Tracheal epithelial cell (primary cell): ENCODE measurements at places on chromosomes 6 and 20. TPM values are rescaled to one million over a fixed set of nuclear protein-coding genes. Genes with fewer than 3 reads are reported as not detected.

FUT9 gene
- total RNA-seq: not detected in 2 replicates

TPBG gene
- 122 and 221 TPM in 2 replicates for total RNA-seq

IMPG1 gene
- not detected in 2 replicates for total RNA-seq

DEFB128 gene
- total RNA-seq: not detected in 2 replicates

RGS17 gene
- total RNA-seq: 3.4 and 3.6 TPM in 2 replicates

MED20 gene
- total RNA-seq: 21.0 and 42.0 TPM in 2 replicates

STAU1 gene
- total RNA-seq: 37.1 and 48.0 TPM in 2 replicates

LY6G6F gene
- not detected in 2 replicates for total RNA-seq

ALDH8A1 gene
- 0.21 and 0.24 TPM in 2 replicates for total RNA-seq

OR2J2 gene
- not detected in 2 replicates for total RNA-seq

GHRH gene
- total RNA-seq: not detected in 2 replicates

TCF15 gene
- total RNA-seq: not detected in 2 replicates

PMEPA1 gene
- 86.0 and 89.7 TPM in 2 replicates for total RNA-seq

BHLHE23 gene
- not detected in 2 replicates for total RNA-seq

HTR1B gene
- 0.24 TPM in 1 of 2 replicates, not detected in the other for total RNA-seq

CYP24A1 gene
- total RNA-seq: 15.2 and 17.5 TPM in 2 replicates

E2F1 gene
- total RNA-seq: 0.43 and 2.2 TPM in 2 replicates

CCM2L gene
- under 0.01 TPM in 1 of 2 replicates, not detected in the other for total RNA-seq

SLC26A8 gene
- total RNA-seq: not detected in 2 replicates

PROKR2 gene
- not detected in 2 replicates for total RNA-seq

ZNF165 gene
- 2.3 and 4.3 TPM in 2 replicates for total RNA-seq

HLA-DQA2 gene
- total RNA-seq: not detected in 2 replicates

IL20RA gene
- total RNA-seq: 2.9 and 17.1 TPM in 2 replicates

MACROD2 gene
- total RNA-seq: 0.64 and 1.7 TPM in 2 replicates

TRIM40 gene
- total RNA-seq: not detected in 2 replicates

ANKEF1 gene
- 2.9 and 6.6 TPM in 2 replicates for total RNA-seq

TAGAP gene
- under 0.01 TPM in 1 of 2 replicates, not detected in the other for total RNA-seq

CNR1 gene
- total RNA-seq: 0.72 TPM in 1 of 2 replicates, not detected in the other

TBX18 gene
- total RNA-seq: 0.21 and 0.96 TPM in 2 replicates

PRPH2 gene
- total RNA-seq: not detected in 2 replicates

LPA gene
- 0.24 TPM in 1 of 2 replicates, not detected in the other for total RNA-seq

EGFL8 gene
- 0.24 TPM in 1 of 2 replicates, not detected in the other for total RNA-seq

LST1 gene
- total RNA-seq: not detected in 2 replicates

WFDC5 gene
- 2.4 TPM in 1 of 2 replicates, not detected in the other for total RNA-seq

RAMACL gene
- total RNA-seq: 0.21 and 0.72 TPM in 2 replicates

C6orf163 gene
- total RNA-seq: 1.4 TPM in 1 of 2 replicates, not detected in the other

SMIM26 gene
- 119 and 133 TPM in 2 replicates for total RNA-seq

CDSN gene
- 0.24 TPM in 1 of 2 replicates, not detected in the other for total RNA-seq

ZBP1 gene
- under 0.01 TPM in 1 of 2 replicates, not detected in the other for total RNA-seq

PACRG gene
- 0.24 and 2.1 TPM in 2 replicates for total RNA-seq

TREM1 gene
- total RNA-seq: 0.72 TPM in 1 of 2 replicates, not detected in the other

TRIM10 gene
- not detected in 2 replicates for total RNA-seq

ADGB gene
- not detected in 2 replicates for total RNA-seq

TGM3 gene
- total RNA-seq: under 0.01 and 0.43 TPM in 2 replicates

GATA5 gene
- total RNA-seq: not detected in 2 replicates

FNDC11 gene
- total RNA-seq: 0.85 and 3.1 TPM in 2 replicates

GABRR1 gene
- total RNA-seq: not detected in 2 replicates

EFCAB8 gene
- total RNA-seq: not detected in 2 replicates

RIMS4 gene
- under 0.01 TPM in 1 of 2 replicates, not detected in the other for total RNA-seq

NKAIN2 gene
- not detected in 2 replicates for total RNA-seq

UBE2C gene
- 1.3 and 3.6 TPM in 2 replicates for total RNA-seq

BPIFA1 gene
- not detected in 2 replicates for total RNA-seq

ADGRG6 gene
- 21.7 and 40.1 TPM in 2 replicates for total RNA-seq

CD24 gene
- total RNA-seq: 1,439 and 1,607 TPM in 2 replicates

SPTLC3 gene
- 3.4 and 5.1 TPM in 2 replicates for total RNA-seq

KCNQ2 gene
- not detected in 2 replicates for total RNA-seq

MATN4 gene
- 0.21 TPM in 1 of 2 replicates, not detected in the other for total RNA-seq

PHACTR1 gene
- 0.96 TPM in 1 of 2 replicates, not detected in the other for total RNA-seq

SLC17A2 gene
- not detected in 2 replicates for total RNA-seq
